ENCODE measurements at places on chromosomes 6 and 20.

GRCh38 chr20:23971310-23971709, 17.3 kb downstream of the GGTLC1 start:
- no peak for DNase-seq

DNA sequence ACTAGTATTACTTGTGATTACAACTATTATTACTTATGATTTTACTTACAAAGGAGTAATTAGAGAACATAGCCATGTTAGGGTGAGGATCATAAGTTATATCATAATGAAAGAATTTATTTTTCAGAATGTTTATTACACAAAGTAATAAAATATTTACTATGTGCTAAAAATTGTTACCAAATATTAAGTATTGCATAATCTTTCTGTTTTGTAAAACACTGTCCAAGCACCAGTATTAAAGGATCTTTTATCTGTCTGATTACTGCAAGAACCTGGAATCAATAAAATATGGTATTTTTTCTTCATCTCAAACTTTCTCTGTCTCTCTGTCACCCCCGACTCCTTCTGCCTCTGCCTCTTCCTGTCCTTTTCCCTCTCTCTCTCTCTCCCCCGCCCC, 250.1 kb downstream of the BCKDHB start:
- DNase-seq = no peak

- DNase-seq = no peak
Measured at GRCh38 chr20:58454460-58454859, 60.7 kb downstream of the APCDD1L start.

DNA sequence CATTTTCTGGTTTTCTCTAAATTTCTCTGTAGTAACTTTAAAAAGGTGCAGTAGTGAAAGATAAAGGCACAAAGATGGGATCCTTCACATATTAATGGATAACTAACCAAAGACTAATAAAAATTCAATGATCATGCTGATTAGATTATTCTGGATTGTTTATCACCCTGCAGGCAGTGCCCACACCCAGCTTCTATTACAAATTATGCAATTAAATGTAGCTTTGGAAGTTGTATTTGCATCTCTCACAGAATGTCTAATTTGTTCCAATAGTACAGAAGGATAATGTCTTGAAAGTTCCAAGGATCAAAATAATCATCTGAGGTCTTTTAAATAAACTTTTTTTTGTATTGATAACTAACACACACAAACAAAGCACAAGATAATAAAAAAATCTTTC, 837.6 kb downstream of the HACE1 start:
- no peak for DNase-seq

- DNase-seq = no peak
Measured at GRCh38 chr6:128327890-128328289, 192.5 kb downstream of the PTPRK start.

GRCh38 chr20:25527949-25528348, 57.4 kb downstream of the NINL start:
- no peak for DNase-seq

GRCh38 chr6:136566007-136566487, 15.8 kb upstream of the MAP7 start:
- DNase-seq = no peak

GRCh38 chr6:151263035-151263434, 23.3 kb downstream of the AKAP12 start:
- no peak for DNase-seq

- DNase-seq = no peak
Measured at GRCh38 chr6:39714802-39715201, 10.4 kb downstream of the KIF6 start.

DNA sequence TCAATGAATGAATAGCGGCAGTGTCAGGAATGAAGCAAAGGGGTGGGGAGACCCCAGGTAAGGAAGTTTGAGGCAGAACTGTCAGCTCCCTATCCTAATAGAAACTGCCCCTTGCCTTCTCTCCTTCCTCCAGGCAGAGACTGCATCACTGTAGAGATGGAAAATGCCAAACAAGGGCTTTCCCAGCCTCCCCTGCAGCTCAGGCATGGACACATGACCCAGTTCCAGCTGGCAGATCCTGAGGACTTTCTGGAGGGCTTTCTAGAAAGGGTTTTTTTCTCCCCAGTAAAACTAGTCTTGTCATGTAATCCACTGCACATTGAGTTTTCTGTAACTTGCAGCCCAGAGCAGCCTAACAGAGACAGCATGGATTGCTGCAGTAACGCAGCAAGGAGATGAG, 17.9 kb upstream of the PNPLA1 start:
- no peak for DNase-seq

DNA sequence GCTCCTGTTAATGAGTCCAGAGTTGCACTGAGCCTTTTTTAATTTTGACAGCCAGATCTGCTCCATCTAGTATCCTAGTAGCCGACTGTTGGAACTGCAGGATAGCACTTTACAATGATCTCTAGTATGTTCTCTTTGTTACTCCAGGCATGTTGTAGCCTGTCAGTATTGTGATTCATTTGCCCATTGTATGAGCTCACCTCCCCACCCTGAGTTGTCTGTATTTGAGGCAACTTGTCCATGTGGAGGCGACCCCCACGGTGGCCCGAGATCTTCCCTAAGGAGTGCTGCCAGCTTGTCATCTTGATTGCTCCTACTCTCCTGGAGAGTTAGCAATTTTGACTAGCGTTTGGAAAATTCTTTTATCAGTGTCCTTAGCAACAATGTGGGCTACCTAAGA, 67.2 kb downstream of the DHX35 start:
- no peak for DNase-seq

DNA sequence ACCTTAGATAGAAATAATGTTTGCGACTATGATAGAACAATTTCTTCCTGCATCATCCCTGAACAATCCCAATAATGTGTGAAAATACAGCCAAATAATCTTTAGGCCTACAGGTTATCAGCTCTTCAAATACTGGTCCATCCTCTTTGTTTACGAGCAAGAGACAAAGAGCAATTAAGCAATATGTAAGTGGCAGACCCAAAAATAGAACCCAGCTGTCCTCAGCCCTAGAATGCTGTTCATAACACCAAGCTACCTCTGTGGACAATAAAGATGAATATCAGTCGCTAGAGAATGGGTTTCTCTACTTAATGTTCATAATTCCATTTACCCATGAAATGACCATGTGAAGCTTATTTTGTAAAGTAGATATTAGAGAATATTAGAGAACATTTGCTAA, 28.4 kb upstream of the OSTM1 start:
- no peak for DNase-seq

DNA sequence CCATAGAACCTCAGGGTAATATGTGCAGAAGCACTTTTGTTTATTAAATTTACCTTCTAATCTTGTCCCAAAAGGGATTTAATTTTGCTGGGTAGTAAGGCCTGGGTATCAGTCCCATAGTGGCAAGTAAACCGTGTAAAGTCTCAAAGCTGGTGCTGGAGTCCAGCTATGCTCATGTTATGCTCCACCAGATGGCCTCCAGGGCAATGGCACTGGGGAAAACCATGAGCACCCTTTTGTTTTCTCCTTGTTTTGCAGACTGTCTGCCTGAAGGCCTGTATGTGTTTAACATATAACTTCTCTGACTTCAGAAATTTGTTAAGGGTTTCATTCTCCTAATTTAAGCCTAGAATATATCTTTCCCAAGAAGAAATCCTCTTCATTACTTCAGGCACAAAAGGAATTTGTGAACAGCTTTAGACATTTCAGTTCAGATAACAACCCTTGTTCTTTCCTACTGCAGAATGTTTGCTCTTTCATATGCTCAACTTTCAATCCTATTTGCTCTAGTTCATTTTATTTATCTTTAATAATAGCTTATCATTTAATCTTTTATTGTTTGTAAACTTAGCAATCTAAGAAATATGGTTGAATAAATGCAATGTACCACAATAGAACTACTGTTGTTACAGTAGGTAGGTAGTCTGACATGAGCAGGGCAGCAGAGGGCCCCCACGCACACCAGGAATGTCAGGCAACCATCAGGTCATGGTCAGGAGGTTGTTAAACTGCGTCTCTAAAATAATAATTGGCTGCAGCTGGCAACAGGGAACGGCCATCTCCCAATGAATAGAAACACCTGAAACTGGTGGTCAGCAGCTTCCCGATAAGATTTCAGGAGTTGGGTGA, 162.8 kb downstream of the TENT5A start:
- no peak for DNase-seq

GRCh38 chr20:10134176-10134575, 84.5 kb upstream of the SNAP25 start:
- DNase-seq = no peak

DNA sequence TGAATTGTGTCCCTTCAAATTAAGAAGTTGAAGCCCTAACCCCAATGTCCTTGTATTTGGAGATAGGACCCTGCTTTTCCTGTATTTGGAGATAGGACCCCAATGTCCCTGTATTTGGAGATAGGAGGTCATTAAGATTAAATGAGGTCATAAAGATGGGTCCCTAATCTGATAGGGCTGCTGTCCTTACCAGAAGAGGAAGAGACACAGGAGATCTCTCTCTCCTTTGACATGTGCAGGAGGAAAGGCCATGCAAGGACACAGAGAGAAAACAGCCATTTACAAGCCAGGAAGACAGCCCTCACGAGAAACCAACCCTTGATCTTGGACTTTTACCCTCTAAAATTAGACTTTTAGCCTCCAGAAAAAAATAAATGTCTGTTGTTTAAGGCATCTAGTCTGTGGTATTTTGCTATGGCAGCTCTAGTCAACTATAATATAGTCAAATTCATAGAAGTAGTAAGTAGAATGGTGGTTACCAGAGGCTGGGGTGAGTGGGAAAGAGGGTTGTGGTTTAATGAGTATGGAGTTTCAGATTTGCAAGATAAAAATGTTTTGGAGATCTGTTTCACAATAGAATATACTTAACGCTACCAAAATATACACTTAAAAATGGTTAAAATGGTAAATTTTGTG, 59.3 kb downstream of the UBE3D start:
- DNase-seq = no peak

- DNase-seq = no peak
Measured at GRCh38 chr20:53597030-53597482, 3.4 kb upstream of the ZNF217 start.

GRCh38 chr6:28634761-28635546, 109.3 kb downstream of the GPX5 start:
- no peak for DNase-seq

DNA sequence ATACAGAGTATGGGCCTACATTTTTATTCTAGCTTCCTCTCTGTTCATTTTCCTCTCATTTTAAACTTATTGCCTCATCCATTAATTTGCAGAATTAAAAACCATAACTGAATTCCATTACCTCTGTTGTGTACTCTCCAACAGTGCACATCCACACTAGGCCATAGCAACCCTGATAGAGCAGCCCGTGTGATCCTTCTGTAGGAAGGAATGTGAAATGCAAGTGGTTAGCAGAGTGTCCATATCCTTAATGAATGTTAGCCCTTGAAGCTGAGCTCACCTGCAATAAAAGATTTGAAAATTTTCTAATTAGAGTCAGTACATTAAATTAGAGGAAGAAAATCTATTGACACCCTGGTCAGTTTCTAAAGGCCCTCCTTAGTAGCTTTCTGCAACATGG, 6.5 kb upstream of the GRIK2 start:
- DNase-seq = no peak

DNA sequence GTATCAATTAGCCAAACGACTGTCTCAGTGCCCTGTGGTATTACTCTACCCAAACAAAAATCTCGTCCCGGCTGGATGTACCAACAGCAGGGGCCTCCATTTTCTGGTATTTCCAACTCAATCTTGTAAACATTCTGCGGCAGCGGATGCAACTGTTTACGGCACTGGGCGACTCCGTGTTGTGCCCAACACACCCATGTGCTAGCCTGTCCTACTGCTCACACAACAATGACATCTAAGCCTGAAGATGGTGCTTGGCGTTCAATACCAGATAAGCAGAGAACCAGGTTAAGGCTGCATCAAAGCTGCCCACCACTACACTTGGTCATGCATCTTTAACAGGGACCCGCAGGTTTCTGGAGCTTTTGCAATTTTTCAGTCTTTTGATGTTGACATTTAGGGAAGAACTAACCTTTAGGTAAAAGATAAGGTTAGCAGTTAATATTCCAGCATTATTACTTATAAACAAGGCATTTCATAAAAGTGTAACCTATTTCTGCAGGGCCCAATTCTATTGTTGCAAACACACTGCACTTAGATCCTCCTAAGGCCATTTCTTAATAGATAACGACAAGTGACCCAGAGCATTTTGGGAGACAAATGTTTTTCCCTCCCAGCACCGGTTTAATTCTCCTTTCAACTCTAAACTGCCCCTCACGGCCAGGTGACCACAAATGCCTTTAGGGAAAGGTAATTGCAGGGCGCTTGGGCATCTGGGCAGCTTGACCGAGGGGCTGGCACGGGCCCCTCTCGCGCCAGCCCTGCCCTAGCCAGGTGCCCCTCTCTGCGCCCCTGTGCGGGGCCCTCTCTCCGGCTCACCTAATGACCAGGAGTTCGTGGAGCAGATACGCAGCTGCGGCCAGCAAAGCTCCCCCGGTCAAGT, 945 bp downstream of the FAXC start:
- DNase-seq = no peak

- DNase-seq = peak; percentile 74
Measured at GRCh38 chr6:80527552-80528052, 421.1 kb downstream of the BCKDHB start.

- no peak for DNase-seq
Measured at GRCh38 chr6:19181211-19181610, 656.0 kb upstream of the ID4 start.

DNA sequence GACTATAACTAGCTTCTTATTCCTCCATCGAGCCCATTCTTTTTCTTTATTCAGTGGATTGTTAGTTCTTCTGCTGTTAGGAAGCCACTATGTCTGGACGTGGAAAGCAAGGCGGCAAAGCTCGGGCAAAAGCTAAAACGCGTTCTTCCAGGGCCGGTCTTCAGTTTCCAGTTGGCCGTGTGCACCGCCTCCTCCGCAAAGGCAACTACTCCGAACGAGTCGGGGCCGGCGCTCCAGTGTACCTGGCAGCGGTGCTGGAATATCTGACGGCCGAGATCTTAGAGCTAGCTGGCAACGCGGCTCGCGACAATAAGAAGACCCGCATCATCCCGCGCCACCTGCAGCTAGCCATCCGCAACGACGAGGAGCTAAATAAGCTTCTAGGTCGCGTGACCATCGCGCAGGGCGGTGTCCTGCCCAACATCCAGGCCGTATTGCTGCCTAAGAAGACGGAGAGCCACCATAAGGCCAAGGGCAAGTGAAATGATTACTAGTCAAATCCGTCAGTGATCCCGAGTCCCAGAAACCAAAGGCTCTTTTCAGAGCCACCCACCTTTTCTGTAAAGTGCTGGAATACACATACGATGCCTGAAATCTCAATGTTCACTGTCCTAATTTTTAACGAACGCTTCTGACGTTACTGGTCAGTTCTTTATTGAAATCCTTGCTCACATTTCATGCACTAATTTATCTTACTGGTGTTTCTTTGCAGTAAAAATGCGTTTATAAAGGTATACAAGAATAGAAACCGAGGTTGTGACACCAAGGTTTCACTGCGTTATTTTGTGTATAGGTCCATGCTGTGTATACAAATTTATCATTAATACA, 129.9 kb downstream of the HFE start:
- no peak for DNase-seq

DNA sequence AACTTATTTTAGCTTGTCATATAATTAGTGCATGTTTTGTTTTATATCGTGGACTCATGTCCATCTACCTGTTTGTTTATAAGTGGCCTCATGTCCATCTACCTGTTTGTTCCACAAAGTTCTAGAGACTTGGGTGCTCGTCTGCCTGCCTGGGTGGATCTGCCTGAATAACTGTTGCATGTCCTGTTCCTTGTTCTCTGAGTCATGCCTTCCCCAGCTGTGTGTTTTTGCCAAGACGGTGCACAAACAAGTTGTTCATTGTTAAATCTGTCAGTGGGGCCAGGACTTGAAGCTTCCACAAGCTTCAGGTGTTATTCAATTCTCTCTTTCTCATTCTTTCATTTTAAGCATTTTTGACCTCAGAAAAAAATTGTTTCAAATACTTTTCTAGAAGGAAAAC, 358.0 kb upstream of the CITED2 start:
- DNase-seq = no peak
